ENCODE measurements at places on chromosomes 4 and X. TPM values are rescaled to one million over a fixed set of nuclear protein-coding genes. Genes with fewer than 3 reads are reported as not detected.
A peak's percentile ranks its signal among the peaks of the same experiment; 100 is the strongest.

DNA sequence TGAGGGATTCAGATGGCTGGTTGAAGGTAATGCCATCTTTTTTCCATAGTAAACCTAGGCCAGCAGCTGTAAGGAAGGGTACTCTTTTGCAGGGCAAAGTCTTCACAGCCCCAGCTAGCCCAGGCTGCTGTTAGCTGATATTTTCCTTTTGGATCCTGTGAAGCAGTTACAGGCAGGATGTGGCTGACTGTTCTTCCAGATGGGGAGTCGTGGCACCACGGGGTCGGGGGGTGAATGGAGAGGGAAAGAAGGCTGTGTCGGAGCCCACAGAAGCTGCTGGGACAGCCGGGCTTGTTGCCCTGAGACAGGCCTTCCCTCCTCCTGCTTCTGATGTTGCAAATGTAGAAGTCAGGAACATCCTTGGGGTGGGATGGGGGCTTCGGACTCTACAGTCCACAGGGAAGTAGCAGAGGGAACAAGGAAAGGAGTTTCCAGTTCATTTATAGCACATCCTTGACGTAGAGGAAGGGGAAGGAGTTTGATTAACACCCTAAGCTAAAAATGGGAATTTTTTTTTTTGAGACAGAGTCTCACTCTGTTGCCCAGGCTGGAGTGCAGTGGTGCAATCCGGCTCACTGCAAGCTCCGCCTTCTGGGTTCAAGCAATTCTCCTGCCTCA lies 64.6 kb upstream of the TMEM150C start:
- H3K27me3 ChIP-seq, result no peaks in the 10 kb centered on the region
- H3K36me3 ChIP-seq, result no peaks in the 10 kb centered on the region
- no peak overlapping the region for H3K4me3 ChIP-seq
- no peak overlapping the region for H3K27ac ChIP-seq
- H3K4me1 ChIP-seq, result no peaks in the 10 kb centered on the region
- DNase-seq, result no peak

GRCh38 chr4:100165809-100166208 lies 24.5 kb downstream of the DDIT4L start:
- no peak overlapping the region for H3K27ac ChIP-seq
- DNase-seq, result no peak
- no peaks in the 10 kb centered on the region for H3K36me3 ChIP-seq

- no peaks in the 10 kb centered on the region for H3K36me3 ChIP-seq
- peak within 1 kb of the TSS; percentile 56 for H3K4me3 ChIP-seq
- peak; percentile 50 for DNase-seq
Observed at GRCh38 chrX:30653415-30654131, at the start of gene GK. Gene GK, plus strand, starts transcription at chrX:30653423. Its CDS starts 115 bp downstream, at chrX:30653538.

GRCh38 chr4:78601013-78601412 lies 49.4 kb downstream of the ANXA3 start:
- no peaks in the 10 kb centered on the region for H3K27me3 ChIP-seq
- no peak overlapping the region for H3K4me3 ChIP-seq
- no peaks in the 10 kb centered on the region for H3K36me3 ChIP-seq
- H3K27ac ChIP-seq, result no peak overlapping the region
- H3K4me1 ChIP-seq, result no peaks in the 10 kb centered on the region

DNA sequence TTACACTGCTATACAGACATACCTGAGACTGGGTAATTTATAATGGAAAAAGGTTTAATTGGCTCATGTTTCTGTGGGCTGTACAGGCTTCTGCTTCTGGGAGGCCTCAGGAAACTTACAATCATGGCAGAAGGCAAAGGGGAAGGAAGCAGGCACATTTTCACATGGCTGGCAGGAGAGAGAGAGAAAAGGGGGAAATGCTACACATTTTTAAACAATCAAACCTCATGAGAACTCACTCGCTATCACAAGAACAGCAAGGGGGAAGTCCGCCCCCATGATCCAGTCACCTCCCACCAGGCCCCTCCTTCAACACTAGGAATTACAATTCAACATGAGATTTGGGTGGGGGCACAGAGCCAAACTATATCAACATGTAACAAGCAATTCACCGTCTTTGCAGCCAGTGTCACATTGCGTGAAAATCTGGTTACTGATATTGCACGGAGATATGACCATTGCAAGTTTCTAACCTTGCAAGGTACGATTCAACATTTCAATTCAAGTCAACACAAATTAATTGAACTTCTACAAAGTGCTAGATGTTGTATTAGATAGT lies 61.7 kb upstream of the RELL1 start:
- H3K4me3 ChIP-seq, result no peak overlapping the region
- DNase-seq, result no peak
- H3K4me1 ChIP-seq, result no peaks in the 10 kb centered on the region
- H3K36me3 ChIP-seq, result no peaks in the 10 kb centered on the region

- no peaks in the 10 kb centered on the region for H3K36me3 ChIP-seq
- H3K27ac ChIP-seq, result no peak overlapping the region
- H3K4me3 ChIP-seq, result no peak overlapping the region
- H3K27me3 ChIP-seq, result no peaks in the 10 kb centered on the region
Observed at GRCh38 chr4:139625482-139625881, 40.1 kb upstream of the MGST2 start.

DNA sequence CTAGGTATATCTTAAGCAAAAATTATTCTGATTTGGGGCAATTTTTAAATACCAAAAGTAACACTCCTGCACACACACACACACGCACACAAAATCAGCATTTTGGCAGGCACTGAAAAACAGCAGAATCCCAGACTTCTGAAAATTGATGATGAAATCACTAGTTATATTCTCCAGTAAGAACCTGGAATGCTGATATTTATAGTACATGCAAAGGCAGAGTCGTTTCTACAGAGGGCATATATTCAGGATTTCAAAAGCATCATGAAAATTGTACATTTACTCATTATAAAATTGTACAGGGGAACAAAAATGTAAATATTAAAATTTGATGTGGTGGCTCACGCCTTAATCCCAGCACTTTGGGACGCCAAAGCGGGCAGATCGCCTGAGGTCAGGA lies 352.5 kb upstream of the PITX2 start:
- DNase-seq, result no peak
- no peak overlapping the region for H3K4me3 ChIP-seq
- no peak overlapping the region for H3K27ac ChIP-seq
- no peaks in the 10 kb centered on the region for H3K36me3 ChIP-seq
- H3K4me1 ChIP-seq, result no peaks in the 10 kb centered on the region

DNA sequence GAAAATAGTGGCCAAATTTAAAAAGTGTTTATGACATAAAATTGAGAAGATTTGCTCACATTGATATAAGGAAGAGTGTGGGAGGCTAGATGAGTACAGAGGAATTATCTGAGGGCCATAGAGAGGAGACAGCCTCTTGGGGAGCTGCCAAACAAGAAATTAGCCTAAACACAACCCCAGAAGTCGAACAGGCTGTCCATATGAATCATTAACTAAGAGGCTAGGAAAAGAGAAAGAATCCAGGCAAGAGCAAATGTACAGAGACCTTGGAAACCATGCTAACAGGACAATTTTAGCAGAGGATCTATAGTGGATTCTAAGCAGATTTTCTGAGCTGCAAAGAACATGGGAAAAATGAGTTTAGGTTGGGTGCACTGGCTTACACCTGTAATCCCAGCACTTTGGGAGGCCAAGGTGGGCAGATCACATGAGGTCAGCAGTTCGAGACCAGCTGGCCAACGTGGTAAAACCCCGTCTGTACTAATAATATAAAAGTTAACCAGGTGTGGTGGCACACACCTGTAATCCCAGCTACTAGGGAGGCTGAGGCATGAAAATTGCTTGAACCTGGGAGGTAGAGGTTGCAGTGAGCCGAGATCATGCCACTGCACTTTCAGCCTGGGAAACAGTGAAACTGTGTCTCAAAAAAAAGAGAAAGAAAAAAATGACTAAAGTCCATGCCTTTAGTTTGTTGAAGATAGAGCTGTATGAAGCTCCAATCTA lies 76.1 kb downstream of the NWD2 start:
- H3K4me3 ChIP-seq, result no peak overlapping the region
- H3K27me3 ChIP-seq, result no peaks in the 10 kb centered on the region
- H3K27ac ChIP-seq, result no peak overlapping the region
- no peak for DNase-seq
- no peaks in the 10 kb centered on the region for H3K36me3 ChIP-seq
- H3K4me1 ChIP-seq, result no peaks in the 10 kb centered on the region

- no peak overlapping the region for H3K27ac ChIP-seq
- H3K4me1 ChIP-seq, result no peaks in the 10 kb centered on the region
- DNase-seq, result no peak
- H3K27me3 ChIP-seq, result no peaks in the 10 kb centered on the region
Observed at GRCh38 chrX:1727531-1728027, 112.7 kb downstream of the ASMT start.

DNA sequence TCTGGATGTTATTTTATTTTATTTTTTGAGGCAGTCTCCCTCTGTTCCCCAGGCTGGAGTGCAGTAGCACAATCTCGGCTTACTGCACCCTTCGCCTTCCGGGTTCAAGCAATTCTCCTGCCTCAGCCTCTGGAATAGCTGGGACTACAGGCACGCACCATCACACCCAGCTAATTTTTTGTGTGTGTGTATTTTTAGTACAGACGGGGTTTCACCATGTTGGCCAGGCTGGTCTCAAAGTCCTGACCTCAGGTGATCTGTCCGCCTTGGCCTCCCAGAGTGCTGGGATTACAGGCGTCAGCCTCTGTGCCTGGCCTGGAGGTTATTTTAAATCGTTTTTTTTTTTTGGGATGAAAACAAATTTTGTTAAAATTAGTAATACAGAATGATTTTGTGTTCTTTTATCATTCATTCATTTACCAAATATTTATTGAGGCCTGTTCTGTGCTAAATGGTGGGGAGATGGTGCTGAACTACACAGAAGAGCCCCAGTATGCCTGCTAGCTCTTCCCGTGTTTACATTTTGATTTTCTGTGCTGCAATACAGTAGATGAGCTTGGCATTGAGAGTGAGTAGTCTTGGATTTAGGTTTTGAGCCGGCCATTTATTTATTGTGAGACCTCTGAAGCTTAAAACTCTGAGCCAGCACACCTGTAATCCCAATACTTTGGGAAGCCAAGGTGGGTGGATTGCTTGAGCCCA lies 22.7 kb downstream of the ADD1 start:
- no peaks in the 10 kb centered on the region for H3K36me3 ChIP-seq
- H3K4me3 ChIP-seq, result no peak overlapping the region
- H3K4me1 ChIP-seq, result peaks cover 5% of the 10 kb centered on the region
- H3K27me3 ChIP-seq, result no peaks in the 10 kb centered on the region
- no peak overlapping the region for H3K27ac ChIP-seq
- no peak for DNase-seq

- H3K27ac ChIP-seq, result no peak overlapping the region
- H3K4me1 ChIP-seq, result no peaks in the 10 kb centered on the region
- no peaks in the 10 kb centered on the region for H3K27me3 ChIP-seq
- no peak for DNase-seq
- no peak overlapping the region for H3K4me3 ChIP-seq
Observed at GRCh38 chrX:118530219-118530911, 34.8 kb downstream of the DOCK11 start.

DNA sequence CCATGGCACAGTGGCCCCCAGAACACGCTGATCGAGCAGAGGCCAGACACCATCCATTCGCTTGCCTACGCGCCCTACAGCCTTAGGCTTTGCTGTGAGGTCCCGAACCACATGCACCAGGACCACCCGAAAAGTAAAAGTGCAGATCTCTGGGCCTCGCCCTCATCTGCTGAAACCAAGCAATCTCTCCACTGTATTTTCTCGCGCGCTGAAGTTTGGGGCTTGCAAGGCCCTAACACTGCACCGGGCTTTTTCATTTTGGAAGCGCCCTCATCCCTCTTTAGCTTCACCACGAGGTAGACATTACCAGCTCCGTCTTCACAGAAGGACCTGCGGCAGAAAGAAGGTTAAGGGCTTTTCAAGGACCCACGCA lies 21.2 kb downstream of the NKX3-2 start:
- H3K4me3 ChIP-seq, result no peak overlapping the region
- H3K4me1 ChIP-seq, result peaks cover 7% of the 10 kb centered on the region
- peaks cover 39% of the 10 kb centered on the region for H3K27me3 ChIP-seq
- H3K36me3 ChIP-seq, result no peaks in the 10 kb centered on the region
- DNase-seq, result no peak
- H3K27ac ChIP-seq, result no peak overlapping the region

GRCh38 chr4:41939016-41939626 lies 3.9 kb downstream of the TMEM33 start:
- H3K36me3 ChIP-seq, result no peaks in the 10 kb centered on the region
- no peak overlapping the region for H3K4me3 ChIP-seq
- H3K27ac ChIP-seq, result no peak overlapping the region
- no peaks in the 10 kb centered on the region for H3K27me3 ChIP-seq
- H3K4me1 ChIP-seq, result no peaks in the 10 kb centered on the region

DNA sequence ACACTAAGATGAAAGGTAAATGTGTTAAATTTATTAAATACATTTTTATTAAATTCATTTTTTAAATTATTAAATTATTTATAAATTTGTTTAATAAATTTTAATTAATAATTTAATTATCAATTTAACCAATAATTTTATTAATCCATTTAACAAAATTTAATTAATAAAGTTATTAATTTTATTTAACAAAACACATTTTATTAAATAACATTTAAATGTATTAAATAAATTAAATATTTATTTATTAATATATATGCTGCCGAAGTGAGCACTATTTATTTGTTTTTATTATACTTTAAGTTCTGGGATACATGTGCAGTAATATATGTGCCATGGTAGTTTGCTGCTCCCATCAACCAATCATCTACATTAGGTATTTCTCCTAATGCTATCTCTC lies 719.5 kb downstream of the TRIML1 start:
- no peaks in the 10 kb centered on the region for H3K4me1 ChIP-seq
- H3K27ac ChIP-seq, result no peak overlapping the region
- no peak overlapping the region for H3K4me3 ChIP-seq
- no peaks in the 10 kb centered on the region for H3K36me3 ChIP-seq
- H3K27me3 ChIP-seq, result no peaks in the 10 kb centered on the region

- H3K27ac ChIP-seq, result no peak overlapping the region
- DNase-seq, result no peak
- H3K27me3 ChIP-seq, result no peaks in the 10 kb centered on the region
- H3K36me3 ChIP-seq, result no peaks in the 10 kb centered on the region
Observed at GRCh38 chr4:174334628-174335027, 50.9 kb downstream of the CEP44 start.

GRCh38 chr4:15506464-15506863 lies 36.8 kb downstream of the CC2D2A start:
- H3K4me1 ChIP-seq, result no peaks in the 10 kb centered on the region
- H3K27ac ChIP-seq, result no peak overlapping the region
- H3K27me3 ChIP-seq, result no peaks in the 10 kb centered on the region
- H3K36me3 ChIP-seq, result peaks cover 8% of the 10 kb centered on the region

DNA sequence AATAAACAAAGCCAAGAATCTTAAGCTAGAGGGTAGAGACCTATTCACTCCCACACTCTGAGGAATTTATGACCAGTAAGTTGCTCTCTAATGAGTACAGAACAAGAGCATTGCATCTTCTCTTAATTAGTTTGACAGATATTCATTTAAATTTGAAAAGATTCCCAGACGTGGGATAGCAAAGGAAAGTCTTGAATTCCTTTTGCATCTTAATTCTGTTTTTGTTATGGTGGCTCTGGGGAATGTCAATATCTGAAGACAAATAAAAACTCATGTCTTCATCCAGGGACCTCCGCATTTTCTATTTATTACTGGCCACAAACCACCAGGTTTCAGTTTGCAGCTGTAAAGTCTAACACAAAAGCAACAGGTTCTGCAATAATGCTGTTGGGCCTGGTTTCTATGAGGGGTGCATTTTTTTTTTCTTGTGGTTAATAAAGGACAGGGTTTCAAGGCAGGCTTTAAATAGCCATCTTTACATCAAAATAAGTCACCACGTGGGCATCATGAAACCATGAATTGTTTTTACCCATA lies 172.3 kb downstream of the SHROOM3 start:
- no peaks in the 10 kb centered on the region for H3K36me3 ChIP-seq
- no peak overlapping the region for H3K4me3 ChIP-seq
- no peak for DNase-seq
- no peaks in the 10 kb centered on the region for H3K4me1 ChIP-seq
- H3K27me3 ChIP-seq, result no peaks in the 10 kb centered on the region
- no peak overlapping the region for H3K27ac ChIP-seq

The YY2 gene
- 0.35 TPM for total RNA-seq

The CXCL1 gene
- total RNA-seq, result 69.3 TPM

The SLC26A1 gene
- total RNA-seq, result 17.4 TPM

The RIBC1 gene
- not detected for total RNA-seq

The DGKK gene
- not detected for total RNA-seq
